ENCODE measurements at places on chromosomes 5 and 9.

- DNase-seq: no peak
Measured at GRCh38 chr9:86868616-86869015, 78.7 kb downstream of the GAS1 start.

- DNase-seq: no peak
Measured at GRCh38 chr5:172766287-172767108, 4.5 kb downstream of the DUSP1 start.

DNA sequence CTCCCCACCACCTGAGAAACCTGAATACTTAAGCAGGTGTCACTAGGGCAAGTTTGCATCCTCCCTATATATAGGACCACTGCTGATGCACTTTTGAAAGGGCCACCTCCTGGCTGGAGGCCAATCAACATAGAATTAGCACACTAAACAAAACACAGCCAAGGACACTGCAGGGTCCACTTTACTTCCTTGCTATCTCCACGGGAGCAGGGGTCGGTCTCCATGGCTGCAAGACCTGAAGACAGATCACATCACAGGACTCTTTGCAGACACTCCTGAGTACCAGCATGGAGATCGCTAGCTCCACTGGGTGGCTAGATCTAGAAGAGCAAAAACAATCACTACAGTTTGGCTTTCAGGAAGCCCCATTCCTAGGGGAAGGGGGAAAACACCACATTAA, 72.3 kb downstream of the C9orf153 start:
- DNase-seq: no peak

DNA sequence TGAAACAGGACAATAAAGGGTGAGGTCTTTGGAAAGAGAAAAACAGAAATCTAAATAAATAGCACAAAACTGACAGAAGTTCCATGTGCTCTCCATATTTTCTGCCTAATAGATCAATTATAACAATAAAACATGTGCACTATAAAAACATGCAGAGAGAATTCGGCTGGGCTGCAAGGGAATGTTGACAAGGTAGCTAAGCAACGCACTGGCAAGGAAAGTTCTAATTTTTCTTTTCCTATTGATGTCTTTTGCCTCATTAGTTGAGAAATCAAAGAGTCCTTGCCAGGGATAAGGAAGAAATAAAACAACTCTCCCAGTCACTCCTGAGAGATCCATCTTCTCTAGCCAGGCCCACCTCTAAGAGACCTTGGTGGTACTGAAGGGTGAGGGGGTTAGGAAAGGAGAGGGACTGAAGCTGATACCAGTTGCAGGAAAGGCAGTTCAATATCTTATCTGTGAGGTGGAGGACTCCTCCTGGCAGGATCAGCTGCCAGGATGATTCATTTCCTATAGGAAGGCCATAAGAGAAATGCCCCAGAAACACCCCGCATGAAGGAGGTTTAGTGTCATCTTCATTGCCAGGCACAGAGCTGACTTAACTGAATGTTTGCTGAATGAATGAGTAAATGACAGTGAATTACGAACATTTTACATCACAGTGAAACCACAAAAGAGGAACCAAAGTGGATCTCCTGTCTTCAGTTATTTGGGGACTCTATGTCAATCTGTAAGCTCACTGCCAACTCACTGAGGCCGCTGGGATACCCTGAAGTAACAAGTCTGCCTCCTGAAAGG, 63.7 kb upstream of the IFNK start:
- DNase-seq: no peak

DNA sequence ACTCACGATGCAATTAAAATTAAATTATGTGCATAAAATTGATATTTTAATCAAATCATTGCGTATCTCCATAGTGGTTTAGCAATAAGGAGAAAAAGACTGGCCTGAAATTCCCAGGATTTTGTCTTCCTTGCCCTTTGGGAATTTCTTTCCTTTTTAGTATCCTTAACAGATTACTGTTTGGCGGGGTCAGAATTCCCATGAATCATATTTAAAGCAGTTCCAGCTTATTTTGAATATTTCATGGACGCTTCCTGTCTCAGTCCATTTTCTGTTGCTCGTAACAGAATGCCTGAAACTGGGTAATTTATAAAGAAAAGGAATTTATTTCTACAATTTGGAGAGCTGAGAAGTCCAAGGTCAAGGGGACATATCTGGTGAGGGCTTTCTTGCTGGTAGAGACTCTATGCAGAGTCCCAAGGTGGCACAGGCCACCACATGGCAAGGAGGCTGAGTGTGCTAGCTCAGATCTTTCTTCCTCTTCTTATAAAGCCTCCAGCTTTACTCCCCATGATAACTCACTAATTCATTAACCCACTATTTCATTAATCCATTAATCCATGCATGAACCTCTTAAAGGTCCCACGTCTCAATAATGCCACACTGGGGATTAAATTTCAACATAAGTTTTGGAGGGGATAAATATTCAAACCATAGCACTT, 37.8 kb downstream of the CDH6 start:
- DNase-seq: no peak

GRCh38 chr5:179878222-179879002, 19.8 kb upstream of the MRNIP start:
- no peak for DNase-seq

DNA sequence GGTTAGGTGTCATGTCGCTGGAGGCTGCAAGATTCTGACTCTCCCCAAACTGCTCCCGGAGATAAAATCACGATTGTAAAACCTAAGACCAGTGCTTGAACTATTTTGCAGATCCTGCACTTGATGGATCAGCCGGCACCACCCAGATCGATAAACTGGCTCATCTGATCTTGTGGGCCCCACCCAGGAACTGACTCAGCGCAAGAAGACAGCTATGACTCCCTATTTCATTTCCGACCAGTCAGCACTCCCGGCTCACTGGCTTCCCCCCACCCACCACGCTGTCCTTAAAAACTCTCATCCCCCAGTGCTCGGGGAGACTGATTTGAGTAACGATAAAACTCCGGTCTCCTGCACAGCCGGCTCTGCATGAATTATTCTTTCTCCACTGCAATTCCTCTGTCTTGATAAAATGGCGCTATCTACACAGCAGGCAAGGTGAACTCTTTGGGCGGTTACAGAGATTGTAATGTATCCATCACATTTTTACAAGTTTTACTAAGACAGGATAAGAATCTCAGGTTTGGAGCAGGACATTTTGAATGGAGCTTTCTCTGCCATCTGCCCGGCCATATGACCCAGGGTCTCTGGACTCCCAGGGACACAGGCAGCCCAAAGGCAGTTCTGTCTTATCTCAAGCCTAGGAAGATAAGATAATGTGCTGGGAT, 10.6 kb upstream of the PPP1R26 start:
- no peak for DNase-seq

- no peak for DNase-seq
Measured at GRCh38 chr9:129494113-129494789, 126.7 kb downstream of the C9orf50 start.

DNA sequence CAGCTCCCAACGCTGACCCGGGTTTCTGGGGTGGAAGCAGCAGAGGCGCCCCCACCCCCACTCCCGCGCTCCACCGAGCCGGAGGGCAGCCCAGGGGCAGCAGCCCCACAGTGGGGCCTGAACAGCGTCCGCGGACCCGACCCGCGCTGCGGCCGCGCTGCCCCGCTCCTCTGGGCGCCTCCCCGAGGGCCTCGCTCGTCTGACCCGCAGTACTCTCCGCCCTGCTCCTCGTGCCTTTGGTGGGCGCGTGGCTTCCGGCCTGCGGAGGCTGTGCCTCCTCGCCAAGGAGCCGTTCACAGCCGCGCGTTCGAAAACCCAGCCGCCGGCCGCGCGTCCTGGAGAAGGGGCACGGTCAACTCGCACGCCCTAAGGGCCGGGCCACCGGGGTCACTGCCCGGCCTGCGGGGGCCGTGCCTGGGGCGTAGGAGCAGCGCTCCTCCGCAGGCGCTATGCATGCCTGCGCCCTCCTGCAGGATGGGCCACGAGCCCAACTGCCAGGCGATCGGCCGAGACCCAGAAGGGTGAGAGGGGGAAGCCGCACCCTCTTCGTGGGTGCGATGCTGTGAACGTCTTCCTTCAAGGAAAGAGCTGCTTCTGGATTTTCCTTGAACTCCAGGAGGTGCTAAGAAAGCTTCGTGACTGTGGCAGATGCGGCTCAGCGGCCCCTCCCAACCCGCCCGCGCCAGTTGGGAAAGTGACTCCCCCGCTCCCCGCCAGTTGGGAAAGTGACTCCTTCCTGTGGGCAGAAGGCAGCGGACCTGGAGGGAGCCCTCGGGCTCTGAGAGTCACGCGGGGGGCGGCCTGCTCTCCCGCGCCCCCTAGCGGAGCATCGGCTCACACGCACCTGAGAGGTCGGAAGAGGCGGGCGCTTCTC, 82.7 kb downstream of the HSD17B3 start:
- no peak for DNase-seq

DNA sequence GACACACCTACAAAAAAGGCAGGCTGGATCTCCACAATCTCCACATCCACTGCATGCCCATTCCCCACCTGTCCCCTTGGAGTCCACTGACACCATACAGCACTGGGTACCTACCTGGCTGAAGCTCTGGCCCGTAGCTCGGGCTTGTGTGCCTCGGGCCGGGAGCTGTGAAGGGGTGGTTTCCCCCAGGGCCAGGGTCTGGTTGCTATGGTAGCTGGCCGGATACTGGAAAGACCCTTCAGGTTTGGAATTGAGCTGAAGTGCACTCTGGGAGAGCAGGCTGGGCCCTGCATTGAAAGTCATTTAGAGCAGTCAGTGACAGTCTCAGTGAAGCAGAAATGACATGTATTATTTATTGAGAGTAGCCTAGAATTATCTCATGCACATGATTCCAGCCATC, 507.3 kb downstream of the CTNND2 start:
- DNase-seq: no peak

DNA sequence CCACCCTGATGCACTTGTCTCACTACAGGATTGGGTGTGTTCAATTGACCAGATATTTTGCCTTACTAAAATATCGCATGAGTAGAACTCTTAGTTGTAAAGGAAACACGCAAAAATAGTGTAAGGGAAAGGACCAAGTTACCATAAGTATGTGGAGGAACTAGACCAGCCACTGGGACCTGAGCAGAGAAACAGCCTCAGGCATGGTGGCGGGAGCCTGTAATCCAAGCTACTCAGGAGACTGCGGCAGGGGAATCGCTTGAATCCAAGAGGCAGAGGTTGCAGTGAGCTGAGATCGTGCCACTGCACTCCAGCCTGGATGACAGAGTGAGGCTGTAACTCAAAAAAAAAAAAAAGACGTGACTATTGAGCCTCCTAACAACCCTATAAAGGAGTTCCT, 117.9 kb upstream of the SPATA31C2 start:
- DNase-seq: no peak

DNA sequence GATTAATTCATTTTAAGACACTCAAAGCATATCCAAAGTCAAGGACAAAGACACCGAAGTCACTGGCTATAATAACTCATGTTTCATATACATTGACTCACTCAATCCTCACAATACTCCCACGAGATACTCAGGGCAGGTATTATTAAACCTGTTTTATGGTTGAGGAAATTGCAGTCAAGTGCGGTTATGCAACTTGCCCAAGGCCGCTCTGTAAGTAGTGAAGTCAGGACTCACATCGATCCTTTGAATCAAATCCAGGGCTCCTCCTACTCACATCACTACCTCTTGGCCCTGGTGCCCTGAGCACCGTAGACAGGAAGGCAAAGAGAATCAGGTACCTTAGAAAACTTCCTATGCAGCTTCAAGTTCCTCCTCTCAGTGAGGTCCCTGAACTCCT, 87.8 kb upstream of the APC start:
- DNase-seq: peak; percentile 42

DNA sequence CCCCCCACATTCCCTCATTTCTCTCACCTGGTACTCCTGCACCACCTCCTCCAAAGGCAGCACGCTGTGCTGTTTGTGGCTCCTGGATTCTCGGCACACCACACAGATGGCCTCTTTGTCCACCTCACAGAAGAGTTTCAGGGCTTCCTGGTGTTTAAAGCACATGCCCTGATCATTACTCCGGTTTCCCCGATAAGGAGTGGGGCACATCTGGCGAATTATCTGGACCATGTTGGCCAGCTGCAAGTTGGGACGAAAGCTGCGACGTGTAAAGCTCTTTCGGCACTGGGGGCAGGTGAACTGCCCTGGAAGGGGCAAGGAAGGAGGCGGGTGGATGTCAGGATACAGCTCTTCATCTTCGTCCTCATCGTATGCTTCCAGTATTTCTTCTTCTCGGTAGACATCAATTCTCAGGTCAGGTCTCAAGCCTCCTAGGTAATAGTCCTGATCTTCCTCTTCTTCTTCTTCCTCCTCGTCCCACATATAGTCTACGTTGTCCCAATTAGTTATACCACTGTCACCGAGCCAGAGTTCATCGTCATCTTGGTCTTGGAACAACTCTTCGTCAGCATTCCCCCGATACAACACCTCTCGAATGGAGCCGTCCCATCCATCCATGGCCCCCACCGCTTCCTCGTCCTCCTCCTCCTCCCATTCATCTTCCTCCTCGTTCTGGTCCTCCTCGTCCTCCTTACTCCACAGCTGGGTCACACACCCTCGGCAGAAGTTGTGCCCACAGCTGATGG, 796 bp downstream of the TRIM52 start:
- DNase-seq: no peak

DNA sequence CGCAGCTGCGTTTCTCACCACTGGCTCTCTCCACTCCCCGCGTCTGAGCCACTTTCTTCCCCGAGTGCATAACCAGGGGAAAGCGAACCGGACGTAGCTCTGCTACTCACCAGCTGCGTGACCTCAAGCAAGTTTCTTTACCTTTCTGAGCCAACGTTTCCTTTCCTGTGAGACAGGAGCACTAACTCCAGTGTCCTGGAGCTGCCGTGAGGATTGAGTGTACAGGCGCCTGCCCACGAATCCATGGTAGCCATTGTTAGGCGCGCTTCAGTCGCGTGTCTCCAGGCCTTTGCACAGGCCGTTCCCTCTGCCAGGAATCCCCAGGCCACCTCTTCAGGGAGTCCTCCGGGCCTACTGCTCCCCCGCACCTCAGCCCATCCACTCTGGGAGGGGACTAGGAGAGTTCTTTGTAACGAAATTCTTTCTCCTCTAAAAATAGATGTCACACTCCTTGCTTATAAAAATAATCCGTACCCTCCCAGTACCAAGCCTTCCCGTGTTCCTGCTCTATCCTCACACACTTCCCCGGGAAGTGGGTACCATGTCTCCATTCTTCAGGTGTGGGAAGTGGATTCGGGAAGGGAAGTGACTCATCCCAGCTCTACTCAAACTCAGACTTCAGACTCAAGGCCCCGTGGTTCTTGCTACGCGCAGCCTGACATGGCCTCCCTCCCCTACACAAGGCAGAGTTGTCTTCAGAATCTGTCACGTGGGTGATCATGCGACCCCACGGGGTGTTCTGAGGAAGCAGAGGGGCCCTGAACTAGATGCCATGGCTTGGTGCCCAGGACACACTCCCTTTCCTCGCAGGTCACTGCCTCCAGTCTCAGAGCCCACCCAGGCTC, 16.1 kb upstream of the CRB2 start:
- DNase-seq: no peak

GRCh38 chr9:15606643-15607472, 54.0 kb downstream of the CCDC171 start:
- DNase-seq: peak; percentile 1

- DNase-seq: peak; percentile 30
Measured at GRCh38 chr9:69122082-69122548, 52.0 kb upstream of the TJP2 start.

Measured in NCI-H1436 treated with DMSO at 0.1 percent for 48 hours (cell line).